Peyer's patch (tissue), 4 donors: ENCODE measurements at places on chromosomes 2 and 18. TPM values are rescaled to one million over a fixed set of nuclear protein-coding genes. Genes with fewer than 3 reads are reported as not detected.

DNA sequence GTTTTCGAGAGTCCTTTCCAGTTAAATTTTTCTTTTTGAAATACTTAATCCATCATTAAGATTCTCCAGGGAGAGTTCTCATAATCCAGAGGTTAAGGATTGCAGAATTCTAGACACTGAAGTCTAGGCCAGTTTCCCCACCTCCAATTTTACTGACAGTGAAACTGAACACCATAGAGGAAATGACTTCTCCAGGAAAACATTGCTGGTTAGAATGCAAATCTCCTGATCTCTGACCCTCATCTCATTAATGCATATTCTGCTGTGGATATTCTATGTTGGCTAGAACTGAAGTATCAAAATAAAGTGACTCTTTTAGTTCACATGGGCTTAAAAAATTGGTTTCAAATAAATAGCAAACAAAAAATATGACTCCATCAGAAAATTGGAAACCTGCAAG, 105.8 kb upstream of the UGP2 start:
- DNase-seq: no peak

DNA sequence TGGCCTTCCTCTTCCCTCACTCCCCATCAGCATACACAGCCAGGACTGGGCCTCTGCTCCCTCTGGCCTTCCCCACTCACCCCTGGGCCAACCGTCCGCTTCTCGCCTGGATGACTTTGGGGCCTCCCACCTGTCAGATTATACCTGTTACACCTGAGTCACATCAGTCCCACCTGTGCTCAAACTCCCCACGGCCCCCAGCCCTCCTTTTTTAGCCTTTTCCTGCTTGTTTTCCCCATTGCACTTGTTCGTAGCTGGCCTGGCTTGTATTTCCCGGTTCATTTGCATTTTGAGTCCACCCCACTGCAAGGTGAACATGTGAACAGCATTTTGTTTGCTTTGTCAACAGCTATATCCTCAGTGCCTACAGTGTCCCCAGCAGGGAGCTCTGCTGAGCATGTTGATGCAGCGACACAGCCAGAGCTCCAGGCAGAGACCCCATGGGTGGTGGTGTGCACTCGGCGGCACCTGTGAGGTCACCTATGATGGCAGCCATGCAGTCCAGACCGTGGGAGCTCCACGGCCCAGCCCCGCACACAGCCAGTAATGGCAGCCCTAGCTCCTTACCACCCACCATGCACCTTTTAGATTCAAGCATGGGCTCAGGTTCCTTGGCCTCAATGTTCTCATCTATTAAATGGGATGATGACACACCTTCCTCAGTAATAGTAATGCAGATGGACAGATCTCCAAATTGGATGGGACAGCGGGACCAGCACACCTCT, 276.4 kb upstream of the HS6ST1 start:
- DNase-seq: no peak

DNA sequence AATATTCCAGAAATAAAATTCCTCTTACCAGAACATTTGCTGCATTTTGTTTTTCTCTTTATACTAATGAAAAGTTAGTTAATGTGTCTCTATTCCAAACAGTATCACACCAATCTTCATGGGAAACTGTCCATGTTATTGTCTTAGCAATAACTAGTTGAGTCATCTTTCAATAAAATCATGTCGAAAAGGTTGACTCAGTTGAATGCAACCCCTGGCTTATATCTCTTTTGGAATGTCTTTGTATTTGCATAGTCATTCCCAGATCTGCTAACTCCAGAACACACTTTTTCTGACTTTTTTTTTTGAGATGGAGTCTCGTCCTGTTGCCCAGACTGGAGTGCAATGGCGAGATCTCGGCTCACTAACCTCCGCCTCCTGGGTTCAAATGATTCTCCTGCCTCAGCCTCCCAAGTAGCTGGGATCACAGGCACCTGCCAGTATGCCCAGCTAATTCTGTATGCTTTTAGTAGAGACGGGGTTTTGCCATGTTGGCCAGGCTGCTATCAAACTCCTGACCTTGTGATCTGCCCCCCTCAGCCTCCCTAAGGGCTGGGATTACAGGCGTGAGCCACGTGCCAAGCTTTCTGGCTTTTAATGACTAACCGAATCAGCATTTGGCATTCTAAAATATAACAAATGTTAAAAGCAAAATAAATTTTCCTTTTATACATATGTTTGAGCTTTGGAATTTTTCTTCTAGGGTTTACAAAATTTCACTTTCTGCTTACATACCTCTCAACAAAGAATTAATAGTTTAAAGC, 133.2 kb upstream of the GULP1 start:
- no peak for DNase-seq

The C2orf78 gene
- total RNA-seq: not detected

DNA sequence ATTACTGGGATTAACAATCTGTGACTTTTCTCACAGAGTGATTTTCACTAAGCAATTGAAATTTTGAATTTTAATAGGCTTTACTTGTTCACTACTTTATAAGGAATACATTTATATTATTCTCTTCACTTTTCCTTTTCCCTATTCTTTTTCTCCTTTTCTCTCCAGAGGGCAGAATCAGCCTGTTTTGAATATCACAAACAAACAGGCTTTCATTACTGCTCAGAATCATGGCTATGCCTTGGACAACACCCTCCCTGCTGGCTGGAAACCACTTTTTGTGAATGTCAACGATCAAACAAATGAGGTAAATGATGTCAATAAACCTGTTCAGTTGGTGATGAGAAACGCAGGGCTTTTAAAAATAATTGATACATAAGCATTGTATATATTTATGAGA, 35.3 kb downstream of the CPS1 start:
- DNase-seq: no peak
